Epithelial cell of prostate (primary cell): ENCODE measurements at places on chromosomes 12 and 14.

GRCh38 chr12:92096346-92097136, 49.1 kb downstream of the BTG1 start:
- no peak for DNase-seq

DNA sequence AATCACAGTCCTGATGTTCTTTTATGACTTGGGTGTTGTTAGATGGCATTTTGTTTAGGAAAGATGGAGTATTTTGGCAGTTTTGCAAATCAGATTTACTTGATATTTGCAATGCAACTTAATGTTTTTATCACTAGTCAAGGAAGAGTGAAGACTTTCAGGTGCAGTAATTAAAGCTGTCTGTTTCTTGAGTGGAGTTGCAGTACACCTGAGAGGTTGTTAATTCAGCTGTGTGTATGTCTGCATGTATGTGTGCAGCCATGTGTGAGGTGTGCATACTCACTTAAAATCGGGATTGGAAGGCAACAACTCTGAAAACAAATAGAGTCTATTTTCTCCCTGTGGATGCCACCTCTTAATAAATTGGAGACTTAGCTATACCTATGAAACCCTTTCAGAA, 94.5 kb downstream of the RMST start:
- no peak for DNase-seq

- DNase-seq: no peak
Measured at GRCh38 chr12:25459541-25459951, 93.5 kb downstream of the LMNTD1 start.

DNA sequence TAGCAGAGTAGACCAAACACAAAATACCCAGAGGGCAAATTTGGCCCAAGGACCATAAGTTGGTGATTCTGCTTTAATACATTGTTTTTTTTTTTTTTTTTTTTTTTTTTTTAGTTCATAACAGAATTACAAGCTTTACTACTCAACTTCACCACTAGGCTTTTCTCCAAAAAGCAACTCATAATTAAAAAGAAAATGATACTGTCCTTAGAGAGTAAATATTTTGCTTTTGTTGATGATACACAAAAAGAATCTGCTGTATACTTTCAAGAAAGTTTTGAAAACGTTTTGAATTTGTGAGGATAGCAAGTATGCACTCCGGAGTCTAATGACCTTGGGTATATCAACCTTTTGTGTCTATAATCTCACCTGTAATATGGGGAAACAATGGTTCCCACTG, 68.9 kb upstream of the LMO3 start:
- no peak for DNase-seq

DNA sequence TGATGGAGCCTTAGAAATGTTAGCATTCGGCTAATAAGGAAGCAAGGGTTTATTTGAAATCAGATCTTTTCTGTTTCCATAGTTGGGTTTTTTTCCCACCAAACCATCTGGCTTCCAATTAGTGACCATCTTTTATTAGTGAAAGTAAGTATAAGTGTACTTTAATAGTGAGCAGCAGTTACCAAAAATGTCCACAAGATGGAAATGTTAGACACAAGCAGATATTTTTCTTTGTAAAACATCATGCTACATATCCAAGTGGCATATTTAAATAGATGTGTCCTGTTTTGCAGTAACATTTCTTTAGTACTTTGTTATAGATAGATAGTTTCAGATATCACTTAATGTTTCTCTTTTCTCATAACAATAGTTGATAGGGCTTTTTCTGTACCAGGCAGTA, 28.8 kb downstream of the YEATS4 start:
- no peak for DNase-seq
